ENCODE measurements at places on chromosomes 3 and 15.

- peak; percentile 42 for DNase-seq
These were observed 448 bp downstream of the PLXNB1 start for GRCh38 chr3:48429317-48429959.

- peak; percentile 12 for DNase-seq
These were observed 25.6 kb upstream of the LARS2 start for GRCh38 chr3:45362758-45363157.

DNA sequence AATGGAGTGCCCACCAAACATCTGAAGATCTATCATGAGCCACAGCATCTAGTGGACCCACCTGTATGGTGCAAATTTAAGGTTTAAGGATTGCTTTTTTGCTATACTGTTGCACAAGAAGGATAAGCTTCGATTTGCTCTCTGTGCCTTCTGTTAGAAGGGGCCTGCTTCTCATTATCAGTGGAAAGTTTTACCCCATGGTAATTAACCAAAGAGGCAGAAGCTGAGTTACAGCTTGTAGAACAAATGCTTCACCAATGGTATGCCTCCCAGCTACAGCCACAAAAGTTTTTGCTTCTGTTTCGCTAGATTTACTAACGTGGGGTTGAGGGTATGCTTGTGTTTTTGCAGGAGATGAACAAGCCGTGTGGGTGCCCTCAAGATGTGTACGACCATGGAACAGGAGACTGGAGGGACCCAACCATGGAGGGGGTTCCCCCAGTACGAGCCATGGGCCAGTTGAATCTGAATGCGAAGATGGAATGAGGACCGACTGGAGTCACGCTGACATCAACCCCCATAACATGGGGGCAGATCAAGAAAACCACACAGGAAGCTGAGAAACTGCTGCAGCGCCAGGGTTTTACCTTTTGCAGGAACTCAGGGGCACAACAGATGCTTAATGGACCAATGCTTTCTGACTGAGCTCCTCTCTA lies 43.5 kb downstream of the ACAD9 start:
- DNase-seq = no peak

DNA sequence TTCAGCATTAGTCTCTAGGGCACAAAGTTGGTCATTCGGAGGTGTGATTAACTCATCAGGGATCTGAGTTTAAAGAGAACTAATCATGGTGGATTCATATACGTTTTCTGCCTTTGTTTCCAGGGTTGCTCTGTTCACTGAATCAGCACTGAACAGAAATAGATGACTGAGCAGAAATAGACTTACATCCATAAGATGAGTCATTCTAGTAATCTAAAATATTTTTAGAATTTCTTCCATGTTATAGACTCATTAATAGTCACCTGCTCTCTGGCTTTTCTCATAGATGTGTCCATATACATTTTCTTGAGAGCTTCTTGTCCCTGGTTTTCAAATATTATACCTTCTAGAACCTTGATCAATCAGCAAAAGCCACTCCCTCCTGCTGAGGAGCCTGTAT lies 837.6 kb upstream of the DPPA4 start:
- peak; percentile 52 for DNase-seq

DNA sequence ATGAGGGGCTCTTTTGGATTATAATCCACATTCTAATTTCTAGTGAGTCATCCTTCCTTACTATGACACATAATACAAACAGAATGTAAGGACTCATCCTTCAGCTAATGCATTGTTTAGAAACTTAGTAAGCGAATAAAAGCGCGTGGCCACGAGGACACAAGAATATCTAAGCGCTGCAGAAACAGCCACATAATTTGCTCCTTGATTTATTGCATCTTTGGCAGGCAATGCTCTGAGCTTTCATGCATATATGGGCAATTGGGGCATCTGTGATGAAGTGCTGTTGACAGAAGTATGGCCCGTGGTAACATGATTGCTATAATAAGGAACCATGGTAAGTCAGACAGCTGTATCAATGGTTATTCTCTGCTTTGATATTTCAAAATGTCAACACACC lies 191.3 kb upstream of the ZNF385D start:
- DNase-seq = peak; percentile 99

GRCh38 chr3:47791193-47791855 lies 9.6 kb upstream of the SMARCC1 start:
- DNase-seq = no peak

GRCh38 chr3:161700998-161701397 lies 204.4 kb downstream of the OTOL1 start:
- no peak for DNase-seq

DNA sequence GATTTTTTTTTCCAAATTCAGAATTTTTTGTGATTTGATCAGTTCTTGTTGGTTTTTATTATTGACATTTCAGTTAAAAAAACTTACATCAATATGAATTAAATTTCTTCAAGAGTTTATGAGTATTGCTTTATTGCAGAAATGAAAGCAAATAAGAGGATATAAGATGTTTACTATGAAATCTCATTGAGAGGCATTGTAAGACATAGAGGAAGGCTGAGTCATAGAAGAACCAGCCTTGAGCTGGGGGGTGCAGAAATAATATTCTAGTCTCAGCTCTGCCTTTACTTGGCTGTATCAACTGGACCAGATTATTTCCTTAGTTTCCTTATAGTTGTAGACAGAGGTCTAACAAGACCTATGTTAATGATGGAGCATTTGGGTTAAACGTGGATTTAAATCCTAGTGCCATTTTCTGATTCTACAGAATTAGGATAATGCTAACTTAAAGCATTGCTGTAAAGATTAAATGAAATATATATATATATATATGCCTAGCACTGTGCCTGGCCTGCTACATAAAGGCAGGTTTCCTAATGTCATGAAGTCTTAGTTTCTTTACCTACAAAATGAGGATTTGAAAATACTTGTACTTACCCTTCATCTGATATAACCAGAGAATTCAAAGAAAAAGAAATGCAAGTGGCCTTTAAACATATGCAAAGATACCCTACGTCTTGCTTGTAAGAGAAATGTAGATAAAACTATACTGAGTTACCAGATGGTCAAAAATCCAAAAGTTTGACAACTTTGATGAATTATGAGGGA lies 7.3 kb downstream of the FAM98B start:
- peak; percentile 41 for DNase-seq

Data from fibroblast of skin of right biceps (primary cell).